ENCODE measurements at places on chromosomes 5 and 9.

DNA sequence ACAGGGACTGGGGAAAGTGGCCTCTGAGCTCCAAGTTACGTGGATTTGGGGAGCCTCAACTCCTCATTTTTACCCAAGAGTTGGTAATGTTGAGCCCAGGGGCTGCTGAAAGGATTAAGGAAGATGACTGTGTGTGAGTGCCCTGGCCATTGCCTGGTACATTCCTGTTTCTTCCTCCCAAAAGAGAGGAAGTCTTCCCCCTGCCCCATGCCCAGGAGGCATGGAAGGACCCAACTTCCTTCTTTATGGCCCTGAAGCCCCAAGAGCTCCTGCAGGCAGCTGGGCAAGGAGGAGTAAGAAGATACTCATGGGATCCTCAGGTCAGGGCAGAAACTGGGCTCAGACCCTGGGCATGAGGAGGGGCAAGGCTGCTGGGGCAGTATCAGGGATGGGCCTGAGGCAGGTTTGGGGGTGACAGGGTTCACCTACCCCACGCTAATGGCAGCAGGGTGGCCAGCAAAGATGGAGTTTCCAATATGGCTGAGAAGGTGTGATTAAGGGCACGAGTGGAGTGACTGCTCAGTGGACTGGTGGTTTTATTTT lies 118.3 kb upstream of the MVB12B start:
- DNase-seq, result no peak

- no peak for DNase-seq
These were observed 18.1 kb downstream of the COL5A1 start for GRCh38 chr9:134659688-134660131.

DNA sequence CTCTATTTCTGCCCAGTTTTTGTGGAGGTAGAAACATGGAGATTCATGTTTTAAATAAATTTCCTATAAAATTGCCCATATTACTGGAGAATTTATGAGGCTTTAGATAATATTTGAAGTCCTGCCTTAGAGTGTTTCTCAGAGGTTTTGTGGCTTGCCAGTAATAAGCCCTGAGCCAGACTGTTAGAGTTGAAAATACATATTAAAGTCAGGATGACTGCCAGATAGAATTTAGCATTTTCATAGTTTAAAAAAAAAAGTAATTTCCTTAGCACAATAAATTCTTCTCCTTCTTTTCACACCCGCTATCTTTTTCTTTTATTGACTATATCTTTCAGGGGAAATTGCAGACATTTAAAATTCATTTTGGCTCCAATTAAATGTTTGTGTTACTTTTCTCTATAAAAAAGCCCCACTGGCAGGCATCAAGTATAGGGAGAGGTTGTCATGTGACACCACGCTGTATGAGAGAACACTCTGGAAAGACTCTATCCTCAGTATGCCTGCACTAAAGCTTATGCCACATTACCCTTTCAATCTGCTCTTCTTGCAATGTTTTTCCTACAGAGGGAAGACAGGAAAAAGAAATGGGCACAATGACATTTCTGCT lies 135.2 kb downstream of the MPDZ start:
- DNase-seq, result peak; percentile 6

GRCh38 chr9:112530751-112531205 lies 44.2 kb downstream of the KIAA1958 start:
- DNase-seq, result no peak
